ENCODE measurements at places on chromosomes 3 and 15.

DNA sequence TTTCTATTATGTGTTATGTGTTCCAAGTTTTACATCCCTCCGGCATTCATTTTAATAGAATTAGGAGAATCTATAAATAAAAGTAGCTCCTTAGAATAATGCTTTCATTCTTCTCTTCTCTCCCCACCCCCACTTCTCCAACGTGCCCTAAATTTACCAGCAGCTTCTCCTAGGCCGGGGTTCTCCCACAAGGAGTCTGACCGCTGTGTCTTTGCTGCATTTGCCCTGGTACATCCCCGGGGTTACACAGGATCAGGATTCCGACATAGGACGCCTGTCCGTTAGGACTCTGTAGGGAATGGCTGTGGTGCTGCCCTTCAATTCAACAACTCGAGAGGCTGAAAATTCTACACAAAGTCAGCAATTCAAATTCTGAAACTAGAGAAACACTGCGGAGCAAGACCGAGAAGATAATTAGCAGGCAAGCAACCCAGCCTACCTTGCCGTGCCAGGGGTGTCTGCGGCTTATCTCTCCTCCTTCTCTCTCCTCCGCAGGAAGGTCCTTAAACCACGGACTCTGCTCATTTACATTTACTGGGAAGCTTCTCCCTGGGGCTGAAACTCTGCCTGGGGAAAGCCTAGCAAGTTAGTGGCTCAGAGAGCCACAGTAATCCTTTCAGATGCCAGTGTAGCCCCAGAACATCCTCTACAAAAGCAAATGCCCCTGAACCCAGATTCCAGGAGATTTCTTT is 18.8 kb downstream of the PCSK6 start:
- no peak for DNase-seq

- DNase-seq: no peak
Measured at GRCh38 chr3:127959873-127960272, 44.8 kb downstream of the KBTBD12 start.

GRCh38 chr15:84721371-84721770 is 5.4 kb upstream of the SEC11A start:
- DNase-seq: no peak

GRCh38 chr3:125257536-125257935 is 45.0 kb upstream of the SLC12A8 start:
- no peak for DNase-seq

DNA sequence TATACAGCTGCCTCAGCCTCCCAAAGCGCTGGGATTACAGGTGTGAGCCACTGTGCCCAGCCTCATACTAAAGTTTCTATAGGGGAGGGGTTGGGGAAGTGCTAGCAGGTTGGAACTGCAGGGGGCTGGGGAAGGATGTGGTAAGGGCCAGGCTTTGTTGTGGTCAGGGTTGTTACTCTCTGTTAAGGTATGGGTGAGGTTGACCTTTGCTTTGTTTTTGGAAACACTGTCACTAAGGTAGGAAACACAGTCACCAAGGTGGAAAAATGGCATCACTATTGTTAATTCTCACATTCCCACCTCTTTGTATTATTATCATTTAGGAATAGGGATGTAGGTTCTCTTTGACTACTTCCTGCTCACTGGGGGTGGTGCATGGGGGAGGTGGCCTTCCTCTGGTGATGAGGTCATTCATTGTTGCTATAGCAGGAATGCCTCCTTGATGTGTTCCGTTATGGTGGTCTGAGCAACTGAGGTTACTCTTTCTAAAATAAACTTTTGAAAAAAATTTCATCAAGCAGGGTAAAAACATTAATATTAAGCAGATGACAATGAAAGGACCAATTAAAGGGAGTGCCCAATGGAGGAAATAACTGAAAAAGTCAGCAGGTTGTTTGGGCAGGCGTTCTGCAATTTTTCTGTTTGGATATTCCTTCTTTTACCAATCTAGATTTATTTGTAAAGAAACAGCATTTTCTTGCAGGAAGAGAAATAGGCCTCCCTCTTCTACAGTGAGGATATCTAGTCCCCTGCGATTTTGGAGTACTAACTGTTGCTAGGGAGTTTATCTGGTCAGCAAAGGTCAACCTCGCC is 150.5 kb downstream of the WDR76 start:
- DNase-seq: no peak

DNA sequence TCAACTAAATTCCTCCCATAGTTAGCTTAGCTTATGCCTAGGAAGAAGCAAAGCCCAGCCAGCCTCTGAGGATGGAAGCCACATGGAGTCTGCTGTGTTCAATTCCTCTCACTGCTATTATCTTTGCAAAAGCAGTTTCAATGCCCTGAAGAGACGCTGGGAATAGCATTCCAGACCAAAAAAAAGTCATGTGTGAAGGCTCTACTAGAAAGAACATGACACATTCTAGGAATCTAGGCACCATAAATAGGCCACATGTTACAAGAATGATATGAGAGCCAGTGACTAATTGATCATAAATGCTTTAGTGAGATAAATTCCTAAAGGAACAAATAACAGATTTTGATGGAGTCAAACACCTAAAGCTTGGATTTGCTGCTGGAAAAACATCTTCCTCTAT is 800.8 kb downstream of the TUSC7 start:
- no peak for DNase-seq

DNA sequence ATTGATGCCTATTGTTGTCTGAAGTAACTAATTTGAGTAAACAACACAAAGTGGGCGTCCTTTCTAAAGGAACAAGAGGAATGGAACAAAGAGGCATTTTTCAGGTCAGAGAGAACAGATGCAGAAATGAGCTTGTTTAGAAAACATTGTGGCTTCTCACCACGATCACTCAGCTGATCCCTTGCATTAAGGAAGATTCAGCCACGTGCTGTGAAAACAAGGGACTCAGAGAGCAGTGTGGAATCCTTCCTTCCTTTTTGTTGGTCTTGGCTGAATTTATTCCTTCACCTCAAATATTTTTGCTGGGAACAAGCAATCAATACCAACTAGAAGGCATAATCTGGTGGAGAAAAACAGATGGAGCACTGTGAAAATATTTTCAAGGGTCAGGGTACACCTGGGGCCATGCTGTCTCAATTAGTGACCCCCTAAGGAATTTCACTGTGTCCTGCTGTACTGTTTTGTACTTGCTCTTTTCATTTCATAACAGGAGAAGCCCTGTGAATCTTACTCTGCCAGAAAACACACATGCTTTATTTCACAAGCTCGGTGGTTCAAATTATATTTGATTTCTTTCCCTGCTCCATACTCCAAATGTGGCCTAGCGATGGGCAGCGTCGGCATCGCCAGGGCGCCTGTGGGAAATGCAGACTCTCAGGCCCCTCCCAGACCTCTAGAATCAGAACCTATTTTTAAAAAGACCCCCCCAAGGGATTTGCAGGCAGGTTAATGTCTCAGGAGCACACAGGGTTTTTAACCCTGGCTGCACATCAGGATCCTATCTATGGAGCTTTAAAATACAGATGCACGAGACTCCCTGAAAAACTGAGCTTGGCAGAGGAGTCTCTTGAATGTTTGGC is 11.6 kb upstream of the SLC6A20 start:
- DNase-seq: no peak

DNA sequence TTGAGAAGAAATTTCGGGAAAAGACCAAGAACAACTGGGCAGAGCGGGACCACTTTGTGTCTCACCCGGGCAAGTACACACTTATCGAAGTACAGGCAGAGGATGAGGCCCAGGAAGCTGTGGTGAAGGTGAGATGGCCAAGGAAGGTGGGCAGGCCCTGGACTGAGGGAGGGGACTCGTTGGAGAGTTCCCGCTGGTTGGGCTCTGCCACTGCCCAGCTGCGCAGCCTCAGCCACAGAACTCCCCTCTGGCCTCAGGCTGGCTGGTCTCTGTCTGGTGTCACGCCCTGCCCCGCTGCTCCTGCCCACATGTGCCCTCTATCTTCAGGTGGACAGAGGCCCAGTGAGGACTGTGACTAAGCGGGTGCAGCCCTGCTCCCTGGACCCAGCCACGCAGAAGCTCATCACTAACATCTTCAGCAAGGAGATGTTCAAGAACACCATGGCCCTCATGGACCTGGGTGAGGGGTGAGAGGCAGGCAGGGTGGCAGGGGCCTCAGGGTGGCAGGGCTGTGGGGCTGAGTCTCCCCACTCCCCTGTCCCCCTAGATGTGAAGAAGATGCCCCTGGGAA is 2.4 kb downstream of the PARP3 start:
- no peak for DNase-seq

DNA sequence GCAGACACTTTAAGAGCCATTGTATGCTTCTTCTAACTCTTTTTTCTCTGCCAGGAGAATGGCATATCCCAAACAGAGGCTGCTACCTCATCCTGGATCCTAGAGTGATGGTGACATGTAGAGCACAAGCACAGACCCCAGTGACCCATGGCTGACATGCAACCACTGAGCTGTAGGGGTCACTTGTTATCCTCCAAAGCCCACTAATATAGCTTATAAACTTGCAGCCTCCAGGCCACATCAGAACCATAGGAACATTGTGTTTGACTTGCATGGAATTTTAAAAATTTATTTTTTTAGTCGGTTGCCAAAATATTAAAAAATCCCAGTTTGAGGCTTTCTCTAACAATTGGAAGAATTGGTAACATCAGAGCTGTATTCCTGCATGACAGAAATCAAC is 283.0 kb upstream of the WNT5A start:
- no peak for DNase-seq

GRCh38 chr15:42811433-42811832 is 74.5 kb upstream of the CDAN1 start:
- DNase-seq: no peak

DNA sequence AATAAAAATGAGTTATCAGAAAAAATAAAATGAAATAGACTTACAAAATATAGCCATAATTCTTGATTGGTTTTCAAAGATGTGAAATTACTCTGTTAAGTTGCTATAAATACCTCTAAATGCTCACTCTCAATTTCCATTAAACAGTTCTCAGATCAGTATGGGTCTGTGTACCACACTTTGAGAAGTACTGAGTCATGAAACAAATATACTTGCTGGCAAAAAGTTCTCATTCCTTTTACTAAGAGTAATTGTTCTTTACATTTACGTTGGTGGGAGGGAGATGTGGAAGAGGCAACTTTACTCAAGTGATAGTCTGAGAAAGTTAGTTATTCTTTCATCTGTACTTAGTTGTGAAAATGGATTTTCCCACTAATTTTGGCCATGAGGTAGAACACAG is 96.3 kb downstream of the ZNF385D start:
- DNase-seq: no peak

DNA sequence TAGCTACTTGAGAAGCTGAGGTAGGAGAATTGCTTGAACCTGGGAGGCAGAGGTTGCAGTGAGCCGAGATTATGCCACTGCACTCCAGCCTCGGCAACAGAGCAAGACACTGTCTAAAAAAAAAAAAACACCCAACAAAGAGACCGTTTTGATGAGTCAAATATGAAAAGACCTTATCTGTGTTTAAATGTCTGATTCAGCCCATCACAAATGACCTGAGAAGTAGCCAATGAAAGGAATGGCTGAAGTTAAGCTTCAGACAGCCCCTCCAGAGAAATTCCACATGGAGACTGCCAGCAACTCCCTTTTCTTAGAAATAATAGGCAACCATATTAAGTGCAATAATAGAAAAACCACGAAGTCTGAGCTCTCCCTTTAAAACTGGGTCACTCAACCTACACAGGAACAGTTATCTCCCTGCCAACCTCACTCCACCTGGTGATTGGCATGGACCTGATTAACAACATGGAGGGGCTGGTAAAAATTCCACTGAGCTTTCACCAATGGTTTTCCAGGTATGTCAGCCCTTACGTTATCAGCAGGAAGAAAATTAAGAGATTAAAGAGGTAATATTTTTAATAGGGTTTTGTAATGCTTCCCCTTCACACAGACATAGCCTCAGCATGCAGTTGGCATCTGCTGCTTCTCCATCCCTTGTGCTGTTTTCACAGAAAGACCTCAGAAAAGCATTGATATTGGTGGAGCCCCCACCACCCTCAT is 238.1 kb upstream of the STT3B start:
- DNase-seq: no peak

Data from head of caudate nucleus (tissue), 42 donors.